NCI-H446 treated with DMSO at 0.1 percent for 48 hours (cell line): ENCODE measurements at places on chromosomes 3 and 15.

GRCh38 chr3:38247366-38248035, 18.1 kb upstream of the SLC22A13 start:
- DNase-seq = peak; percentile 64

DNA sequence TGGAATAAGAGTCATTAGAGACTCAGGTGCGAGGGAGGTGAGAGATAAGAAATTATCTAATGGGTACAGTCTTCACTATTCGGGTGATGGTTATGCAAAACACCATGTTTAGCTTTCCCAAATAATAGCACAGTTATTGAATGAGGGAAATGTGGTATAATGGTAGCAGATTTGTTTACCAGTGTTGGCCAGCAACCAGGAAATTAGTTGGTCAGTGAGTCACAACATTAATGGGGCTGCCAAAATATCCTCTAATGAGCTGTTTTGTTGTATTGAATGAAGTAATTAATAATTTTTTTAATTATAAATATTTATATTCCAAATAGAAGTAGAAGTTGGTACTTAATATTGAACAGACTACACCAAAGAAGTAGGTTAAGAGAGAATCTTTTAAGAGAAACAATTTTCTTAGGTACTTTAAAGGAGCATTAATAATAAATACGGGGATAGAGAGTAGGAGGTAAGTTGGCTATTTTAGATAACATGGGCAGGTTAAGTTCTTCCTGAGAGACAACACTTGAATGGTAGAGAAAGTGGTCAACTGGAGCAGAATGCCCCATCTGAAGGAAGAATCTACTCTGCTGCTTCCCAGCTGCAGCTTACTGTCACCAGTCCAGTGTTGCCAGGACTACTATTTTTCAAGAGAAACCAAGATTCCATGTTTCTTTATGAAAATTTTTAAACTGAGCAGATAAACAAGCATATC, 218.8 kb downstream of the UBE2E2 start:
- no peak for DNase-seq

DNA sequence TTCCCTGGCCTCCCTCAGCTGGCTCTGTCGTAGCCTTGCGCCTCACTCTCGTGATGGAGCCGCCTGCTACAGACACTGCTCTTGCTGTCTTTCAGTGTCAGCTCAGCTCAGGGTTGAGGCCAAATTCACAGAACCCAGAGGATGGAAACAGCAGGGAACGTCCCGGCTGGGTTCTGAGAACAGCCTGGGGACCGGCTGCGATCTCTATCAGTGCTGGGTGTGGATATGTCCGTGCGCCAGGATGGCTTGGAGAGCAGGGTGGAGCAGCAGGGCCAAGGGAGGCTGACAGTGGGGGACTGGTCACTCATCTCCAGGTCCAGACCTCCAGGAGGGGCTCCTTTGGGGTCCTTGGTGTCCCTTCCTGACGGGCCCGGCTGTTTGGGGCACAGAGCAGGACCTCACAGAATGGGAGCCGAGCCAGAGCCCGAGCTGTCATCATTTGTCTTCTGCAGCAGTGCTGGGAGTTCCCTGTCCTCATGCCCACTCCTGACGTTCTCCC, 18.4 kb downstream of the KLF15 start:
- no peak for DNase-seq

DNA sequence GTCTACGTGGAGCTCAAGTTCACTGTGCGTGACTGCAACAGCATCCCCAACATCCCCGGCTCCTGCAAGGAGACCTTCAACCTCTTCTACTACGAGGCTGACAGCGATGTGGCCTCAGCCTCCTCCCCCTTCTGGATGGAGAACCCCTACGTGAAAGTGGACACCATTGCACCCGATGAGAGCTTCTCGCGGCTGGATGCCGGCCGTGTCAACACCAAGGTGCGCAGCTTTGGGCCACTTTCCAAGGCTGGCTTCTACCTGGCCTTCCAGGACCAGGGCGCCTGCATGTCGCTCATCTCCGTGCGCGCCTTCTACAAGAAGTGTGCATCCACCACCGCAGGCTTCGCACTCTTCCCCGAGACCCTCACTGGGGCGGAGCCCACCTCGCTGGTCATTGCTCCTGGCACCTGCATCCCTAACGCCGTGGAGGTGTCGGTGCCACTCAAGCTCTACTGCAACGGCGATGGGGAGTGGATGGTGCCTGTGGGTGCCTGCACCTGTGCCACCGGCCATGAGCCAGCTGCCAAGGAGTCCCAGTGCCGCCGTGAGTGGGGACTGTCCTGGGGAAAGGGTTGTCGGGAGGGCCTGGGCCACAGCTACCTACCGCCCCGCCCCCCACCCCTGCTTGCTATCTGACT, 11.2 kb downstream of the EPHB3 start:
- no peak for DNase-seq

- no peak for DNase-seq
Measured at GRCh38 chr15:70437089-70437488, 326.3 kb downstream of the UACA start.

GRCh38 chr3:98730886-98731537, 32.1 kb upstream of the ST3GAL6 start:
- DNase-seq = no peak

DNA sequence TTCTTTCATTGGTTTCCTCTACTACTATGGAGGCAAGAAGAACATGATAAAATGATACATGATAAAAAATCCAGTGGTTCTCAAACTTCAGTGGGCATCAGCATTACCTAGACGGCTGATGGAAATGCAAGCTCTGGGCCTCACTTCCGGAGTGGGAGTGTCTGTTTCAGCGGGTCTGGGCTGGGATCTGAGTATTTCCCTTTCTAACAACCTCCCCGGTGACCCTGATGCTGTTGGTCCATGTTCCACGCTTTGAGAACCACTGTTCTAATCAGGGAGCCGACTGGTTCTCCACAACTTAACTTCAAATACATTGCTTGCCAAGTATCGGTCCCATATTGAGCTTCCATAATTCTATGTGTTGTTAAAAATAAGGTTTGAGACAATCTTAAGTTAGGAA, 712.3 kb upstream of the LMCD1 start:
- no peak for DNase-seq

GRCh38 chr15:50676799-50677483, 9.7 kb downstream of the TRPM7 start:
- no peak for DNase-seq

DNA sequence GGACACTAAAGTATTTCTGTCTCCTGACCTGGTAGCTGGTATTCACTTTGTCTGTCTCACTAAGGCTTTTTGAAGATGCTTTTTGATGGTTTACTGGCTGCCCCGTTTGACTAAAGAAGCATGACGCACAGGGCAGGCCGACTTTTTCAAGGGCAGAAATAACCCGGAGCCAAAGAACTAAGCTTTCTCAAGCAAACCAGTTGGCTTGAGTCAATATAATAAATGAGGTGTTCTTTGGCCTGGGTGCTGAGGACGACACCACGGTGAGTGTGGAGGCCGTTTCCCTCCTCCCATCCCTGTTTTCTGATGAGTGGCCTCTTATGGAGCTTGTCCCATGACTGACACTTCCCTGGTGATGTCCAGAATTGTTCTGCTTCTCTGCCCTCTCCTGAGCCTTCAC, 220.9 kb downstream of the ITPR1 start:
- no peak for DNase-seq

DNA sequence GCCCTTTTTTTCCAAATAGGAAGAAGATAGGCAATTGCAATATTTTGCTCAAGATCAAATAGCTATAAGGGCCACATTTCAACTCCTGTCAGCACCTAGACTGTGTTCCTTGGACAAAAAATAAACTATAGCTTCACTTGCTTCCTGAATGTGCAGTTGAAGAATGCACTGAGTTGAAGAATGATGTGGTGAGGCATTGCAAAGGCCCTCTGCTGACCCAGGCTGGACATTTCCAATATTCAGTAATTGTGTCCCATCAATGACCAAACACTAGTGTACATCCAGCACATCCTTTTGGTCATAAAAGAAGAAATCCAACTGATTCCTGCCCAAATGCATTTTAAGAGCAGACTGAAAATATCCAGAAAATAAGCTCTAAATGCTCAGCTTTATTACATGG, 424.8 kb upstream of the TGFBR2 start:
- no peak for DNase-seq

GRCh38 chr15:61264986-61265385, 35.9 kb upstream of the RORA start:
- DNase-seq = no peak

DNA sequence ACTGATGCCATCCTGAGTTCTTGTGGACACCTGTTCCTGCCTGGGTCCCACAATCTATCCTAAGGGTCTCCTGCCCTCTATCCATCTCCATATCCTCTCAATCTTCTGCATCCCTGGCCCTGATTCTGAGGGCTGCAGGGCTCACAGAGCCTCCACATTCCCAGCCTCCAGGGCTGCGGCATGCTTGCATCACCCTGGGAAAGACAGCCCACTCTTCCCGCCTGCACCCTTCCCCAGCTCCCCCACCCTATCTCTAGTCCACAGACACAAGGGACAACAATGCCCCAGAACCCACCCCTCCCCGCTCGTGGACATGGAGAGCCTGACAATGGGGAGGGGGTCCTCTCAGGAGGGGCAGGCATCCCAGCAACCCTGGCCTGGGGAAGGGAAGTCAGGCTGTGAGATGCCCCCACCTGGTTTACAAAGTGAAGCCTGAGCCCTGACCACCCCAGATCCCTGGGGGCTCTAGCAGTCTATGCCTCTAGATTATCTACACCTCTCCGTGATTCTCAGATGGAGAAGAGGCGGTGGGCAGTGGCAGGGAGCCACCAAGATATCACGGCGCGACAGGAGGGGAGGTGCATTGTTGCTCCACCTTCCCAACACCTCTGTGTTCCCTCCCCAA, 10.3 kb downstream of the SEMA3G start:
- DNase-seq = no peak

- DNase-seq = no peak
Measured at GRCh38 chr3:174002543-174002942, 605.0 kb downstream of the NLGN1 start.

DNA sequence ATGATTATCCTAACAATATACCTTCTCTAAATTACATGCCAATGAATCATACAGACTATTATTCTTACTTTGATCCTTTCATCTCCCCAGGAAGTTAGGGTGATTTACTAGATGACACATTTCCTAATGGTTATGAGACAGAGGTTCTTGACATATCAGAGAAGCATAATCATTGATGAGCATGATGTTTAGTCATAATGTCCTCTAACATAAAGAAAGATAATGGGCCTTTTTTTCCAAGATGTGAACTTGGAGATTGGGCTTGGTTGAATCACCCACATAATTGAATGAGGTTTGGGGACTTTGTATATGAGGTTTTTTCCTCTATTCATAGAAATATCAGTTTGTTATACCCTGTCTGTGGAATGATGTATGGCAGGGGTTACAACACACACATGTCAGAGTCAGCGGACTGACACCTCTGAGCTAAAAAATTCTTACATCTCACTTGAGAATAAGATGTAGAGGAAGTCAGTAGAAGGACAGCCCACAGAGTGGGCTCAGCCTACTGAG, 69.7 kb upstream of the DCBLD2 start:
- DNase-seq = no peak

- DNase-seq = no peak
Measured at GRCh38 chr15:50487287-50487686, 59.2 kb downstream of the USP50 start.

GRCh38 chr3:46913644-46914043, 36.1 kb downstream of the PTH1R start:
- no peak for DNase-seq

DNA sequence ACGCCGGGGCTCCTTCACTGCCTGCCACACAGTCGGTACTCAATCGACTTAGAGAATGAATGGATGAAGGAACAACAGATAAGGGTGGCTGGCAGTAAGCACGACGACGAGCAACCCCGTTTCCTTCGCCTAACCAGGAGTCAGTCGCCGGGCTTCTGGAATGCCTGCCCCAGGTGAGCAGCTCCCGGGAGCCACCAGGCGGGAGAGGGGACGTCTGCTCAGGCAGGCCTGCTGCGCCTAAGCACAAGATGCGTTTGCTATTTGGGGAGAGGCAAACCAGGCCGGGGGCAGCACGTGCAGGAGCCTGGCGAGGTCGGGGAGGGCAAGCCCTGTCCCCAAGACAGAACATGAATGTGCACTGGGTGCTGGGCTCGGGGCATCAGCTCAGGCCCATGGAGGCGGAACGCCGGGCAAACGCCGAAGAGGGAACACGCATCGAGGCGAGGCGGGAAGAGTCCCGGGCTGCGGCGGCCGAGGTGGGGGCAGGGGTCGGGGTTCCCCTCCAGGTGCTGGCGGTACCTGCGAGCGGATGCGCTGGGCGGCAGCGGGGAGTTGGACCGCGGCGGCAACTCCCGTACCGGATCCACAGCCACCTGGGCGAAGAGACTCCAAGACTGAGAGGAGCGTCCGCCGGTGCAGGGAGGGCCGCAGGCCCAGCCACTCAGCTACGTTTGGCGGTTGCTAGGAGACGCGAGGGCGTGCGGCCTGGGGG, at the start of gene CFAP92:
Gene CFAP92, minus strand, starts transcription at position 616 of the 712 bp plus-strand sequence. CDS start 772 bp downstream, outside the sequence.
- no peak for DNase-seq

- DNase-seq = no peak
Measured at GRCh38 chr3:52177701-52178042, 20.3 kb upstream of the ALAS1 start.

DNA sequence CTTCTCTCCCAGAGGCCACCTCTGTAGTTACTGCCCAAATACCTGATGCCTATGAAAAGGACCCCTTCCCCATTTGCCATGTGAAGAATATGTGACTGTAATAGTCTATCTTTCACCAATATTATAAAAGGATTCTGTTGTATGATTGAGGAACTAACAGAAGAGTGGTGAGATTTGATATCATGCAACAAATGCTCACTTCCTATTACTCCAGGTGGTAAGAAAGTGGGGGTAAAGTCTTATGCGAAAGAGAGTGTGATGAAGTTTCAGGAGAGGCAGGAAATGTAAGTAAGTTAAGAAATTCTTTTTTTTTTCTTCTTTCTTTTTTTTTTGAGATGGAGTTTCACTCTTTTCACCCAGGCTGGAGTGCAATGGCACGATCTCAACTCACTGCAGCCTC, 24.4 kb upstream of the RAP2B start:
- DNase-seq = no peak

GRCh38 chr3:55608301-55608937, 121.3 kb upstream of the WNT5A start:
- DNase-seq = no peak

GRCh38 chr3:67521053-67521646, 133.3 kb downstream of the SUCLG2 start:
- DNase-seq = no peak

DNA sequence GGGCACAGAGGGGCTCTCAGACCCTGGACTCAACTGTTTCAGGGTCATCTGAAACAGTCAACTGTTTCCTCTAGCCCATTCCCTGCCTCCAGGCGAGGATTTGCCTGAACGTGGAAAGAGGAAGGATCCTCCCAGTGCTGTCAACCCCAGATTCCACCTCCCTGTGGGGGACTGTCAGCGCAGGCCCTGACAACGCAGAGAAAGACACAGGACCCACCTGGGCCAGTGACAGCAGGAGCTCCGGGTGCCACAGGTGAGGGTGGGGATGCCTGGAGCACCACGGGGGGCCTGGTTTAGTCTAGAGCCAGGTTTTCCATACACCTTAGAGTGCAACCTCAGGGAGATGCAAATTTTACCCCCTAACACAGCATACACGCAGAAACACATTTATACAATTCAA, 19.5 kb upstream of the LAMP3 start:
- no peak for DNase-seq
